Posterior vena cava (tissue), 2 donors: ENCODE measurements at places on chromosomes 11 and 22. TPM values are rescaled to one million over a fixed set of nuclear protein-coding genes. Genes with fewer than 3 reads are reported as not detected.
A peak's percentile ranks its signal among the peaks of the same experiment; 100 is the strongest.

- no peak for DNase-seq
These were observed 22.1 kb upstream of the IGLL5 start for GRCh38 chr22:22865311-22866072.

GRCh38 chr11:35814720-35815305 is 129.0 kb upstream of the LDLRAD3 start:
- DNase-seq = no peak

The C1QTNF4 gene
- total RNA-seq = 7.1 TPM

- no peak for DNase-seq
These were observed 420.6 kb upstream of the ISX start for GRCh38 chr22:34645375-34645774.

DNA sequence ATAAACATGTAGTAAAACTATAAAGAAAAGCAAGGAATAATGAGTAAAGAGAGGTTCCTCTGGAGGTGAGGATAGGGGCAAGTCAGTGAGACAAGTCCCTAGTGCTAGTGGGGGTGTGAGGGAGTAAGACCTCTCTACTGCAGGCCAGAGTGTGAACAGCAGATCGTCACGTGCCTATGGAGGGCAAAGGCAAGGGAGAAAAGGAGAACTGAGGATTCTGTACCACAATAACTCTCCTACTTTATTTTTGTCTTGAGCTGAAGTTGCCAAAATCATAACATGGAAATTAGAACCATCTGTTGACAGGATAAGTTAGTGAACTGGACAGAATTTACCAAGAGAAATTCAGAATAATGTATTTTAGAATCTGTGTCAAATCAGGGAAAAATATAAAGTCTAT is 77.6 kb downstream of the ENTHD1 start:
- no peak for DNase-seq

- no peak for DNase-seq
These were observed 53.6 kb upstream of the GRIK4 start for GRCh38 chr11:120457996-120458395.

The CASP5 gene
- 0.24 TPM for total RNA-seq

GRCh38 chr11:70623906-70624597 is 225.7 kb downstream of the CTTN start:
- no peak for DNase-seq

DNA sequence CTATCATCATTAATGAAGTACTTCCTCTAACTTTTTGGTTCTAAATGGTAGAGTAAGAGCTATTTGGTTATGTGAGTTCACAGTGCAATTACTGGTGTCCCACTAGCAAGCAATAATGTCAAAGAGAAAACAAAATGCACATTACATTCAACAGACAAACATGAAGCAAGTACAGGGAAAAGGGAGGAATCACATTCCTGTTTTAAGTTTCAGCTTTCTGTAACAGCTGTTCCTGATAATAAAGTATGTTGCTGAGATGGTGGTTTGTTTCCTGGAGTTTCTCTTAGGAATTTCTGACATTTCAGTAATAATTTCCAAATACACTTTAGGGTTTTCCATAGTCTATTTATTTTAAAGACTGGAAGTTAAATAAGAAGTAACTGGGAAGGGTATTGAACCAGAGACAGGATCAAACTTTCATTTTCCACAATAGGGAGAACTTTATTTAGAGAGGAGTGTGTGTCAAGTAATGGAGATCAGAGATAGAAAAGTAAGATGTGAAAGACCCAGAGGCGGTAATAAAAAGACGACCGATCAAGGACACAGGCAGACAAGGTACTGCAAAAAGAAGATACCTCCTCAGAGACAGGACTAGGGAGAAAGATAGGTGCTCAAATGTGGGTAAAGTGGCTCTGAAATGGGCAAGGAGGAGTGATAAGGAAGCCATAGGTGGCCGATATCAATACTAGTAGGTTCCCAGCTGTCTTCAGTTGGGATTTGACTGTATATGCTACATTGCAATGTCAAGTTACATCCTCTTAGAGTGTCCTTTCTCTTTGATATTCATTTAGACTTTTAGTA is 20.8 kb upstream of the CLNS1A start:
- no peak for DNase-seq

- DNase-seq = peak; percentile 55
These were observed 278.2 kb downstream of the BRD1 start for GRCh38 chr22:49549256-49550140.

GRCh38 chr11:86314636-86315035 is 12.6 kb downstream of the HIKESHI start:
- DNase-seq = no peak

- DNase-seq = no peak
These were observed 5.2 kb upstream of the LGR4 start for GRCh38 chr11:27477831-27478230.

The CD3E gene
- total RNA-seq = 1.3 TPM

The BUD13 gene
- 10.2 TPM for total RNA-seq

DNA sequence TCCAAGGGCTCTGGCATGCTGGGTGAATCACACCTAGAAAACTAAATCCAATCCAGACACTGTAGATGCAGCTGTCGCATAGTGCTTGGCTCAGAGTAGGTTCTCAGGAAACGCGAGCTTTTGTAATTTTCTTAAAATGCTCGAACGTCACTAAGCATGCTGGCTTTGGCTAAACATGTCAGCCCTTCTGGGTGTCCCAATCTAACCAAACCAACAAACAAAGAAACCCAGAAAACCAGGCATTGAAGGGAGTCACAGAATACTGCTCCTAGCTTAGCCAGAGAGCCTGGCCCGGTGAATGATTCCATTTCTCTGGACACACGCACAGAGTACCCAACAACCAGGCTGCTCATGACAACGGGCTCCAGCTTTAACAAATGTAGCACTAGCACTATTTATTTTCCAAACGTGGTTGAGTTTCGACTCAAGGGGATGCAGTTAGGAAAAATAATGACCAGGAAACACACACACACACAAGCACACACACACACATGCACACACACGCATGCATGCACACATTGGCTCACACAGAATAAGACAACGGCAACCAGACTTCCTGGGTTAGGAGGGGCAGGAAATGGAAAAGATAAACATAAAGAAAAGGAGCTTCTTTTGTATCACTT is 492.6 kb downstream of the MIAT start:
- no peak for DNase-seq

DNA sequence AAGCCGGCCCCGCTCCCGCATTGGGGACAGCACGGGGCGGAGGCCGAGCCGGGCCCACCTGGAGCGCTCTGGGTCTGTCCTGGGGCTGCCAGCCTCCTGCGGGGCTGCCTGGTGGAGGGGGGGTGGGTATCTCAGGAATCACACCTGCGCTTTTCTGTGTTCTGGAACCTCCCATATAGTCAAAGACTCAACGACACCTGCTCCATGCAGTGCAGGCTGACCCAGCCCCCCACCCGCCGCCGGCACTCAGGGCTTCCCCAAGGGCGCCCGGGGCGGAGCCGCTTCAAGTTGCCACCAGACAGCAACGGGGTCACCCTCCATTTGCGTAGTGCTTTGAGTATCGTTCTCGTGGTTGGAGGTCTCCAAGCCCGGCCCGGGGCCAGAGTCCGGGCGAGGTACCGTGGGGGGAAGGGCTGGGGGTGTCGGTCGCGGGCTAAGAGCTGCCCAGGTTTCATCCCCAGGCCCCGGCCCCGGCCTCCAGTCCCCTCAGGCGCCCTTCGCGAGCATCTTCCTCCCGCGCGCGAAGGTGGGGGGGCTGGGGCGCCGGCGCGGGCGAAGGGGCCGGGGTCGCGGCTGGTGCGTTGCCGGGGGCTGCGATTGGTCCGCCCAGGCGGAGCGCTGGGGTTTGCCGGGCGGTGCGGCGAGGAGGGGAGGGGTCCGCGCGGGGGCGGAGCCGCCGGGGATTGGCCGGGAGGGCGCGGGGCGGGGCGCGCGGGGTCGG is 6.6 kb downstream of the TSPAN4 start:
- DNase-seq = no peak
